ENCODE measurements at places on chromosomes 2 and 18. TPM values are rescaled to one million over a fixed set of nuclear protein-coding genes. Genes with fewer than 3 reads are reported as not detected.

DSG3 gene
- total RNA-seq, result 0.02 TPM

NR4A2 gene
- 2.9 TPM for total RNA-seq

LOXL3 gene
- 0.35 TPM for total RNA-seq

TUBA3E gene
- total RNA-seq, result 6.3 TPM

CTIF gene
- total RNA-seq, result 12.5 TPM

MYOM1 gene
- total RNA-seq, result 0.13 TPM

CHRND gene
- total RNA-seq, result 0.09 TPM

LIPG gene
- total RNA-seq, result 0.17 TPM

CD302 gene
- total RNA-seq, result 2.7 TPM

HES6 gene
- total RNA-seq, result 7.0 TPM

CERKL gene
- 0.19 TPM for total RNA-seq

SERPINB10 gene
- total RNA-seq, result not detected

LYG1 gene
- 1.2 TPM for total RNA-seq

NT5C1B gene
- not detected for total RNA-seq

GREB1L gene
- 3.5 TPM for total RNA-seq

CFAP65 gene
- total RNA-seq, result 0.22 TPM

VWA3B gene
- total RNA-seq, result 0.12 TPM

KCNIP3 gene
- 2.3 TPM for total RNA-seq

LPIN1 gene
- total RNA-seq, result 11.9 TPM

CNGA3 gene
- 0.09 TPM for total RNA-seq

IL1RL2 gene
- total RNA-seq, result not detected

CKAP2L gene
- 12.4 TPM for total RNA-seq

ANKRD36B gene
- total RNA-seq, result 5.3 TPM

SMAD2 gene
- 69.2 TPM for total RNA-seq

FRZB gene
- total RNA-seq, result 0.09 TPM

SLC11A1 gene
- total RNA-seq, result 0.20 TPM

DAW1 gene
- total RNA-seq, result 2.3 TPM

PROC gene
- total RNA-seq, result 5.6 TPM

DYNAP gene
- not detected for total RNA-seq

ESPNL gene
- total RNA-seq, result 0.18 TPM

TUBA3D gene
- 6.8 TPM for total RNA-seq

SNRNP27 gene
- total RNA-seq, result 69.3 TPM

ANKRD62 gene
- not detected for total RNA-seq

NEU4 gene
- 0.28 TPM for total RNA-seq

HTR2B gene
- total RNA-seq, result not detected

SCYGR4 gene
- total RNA-seq, result not detected
